Hematopoietic multipotent progenitor cell treated with erythropoietin and hydrocortisone succinate and interleukin-3 and kit ligand, for 8 days (in vitro differentiated cells): ENCODE measurements at places on chromosomes 6 and 20.
A peak's percentile ranks its signal among the peaks of the same experiment; 100 is the strongest.

- DNase-seq = peak; percentile 2
These were observed 114.8 kb upstream of the CST7 start for GRCh38 chr20:24834310-24834709.

DNA sequence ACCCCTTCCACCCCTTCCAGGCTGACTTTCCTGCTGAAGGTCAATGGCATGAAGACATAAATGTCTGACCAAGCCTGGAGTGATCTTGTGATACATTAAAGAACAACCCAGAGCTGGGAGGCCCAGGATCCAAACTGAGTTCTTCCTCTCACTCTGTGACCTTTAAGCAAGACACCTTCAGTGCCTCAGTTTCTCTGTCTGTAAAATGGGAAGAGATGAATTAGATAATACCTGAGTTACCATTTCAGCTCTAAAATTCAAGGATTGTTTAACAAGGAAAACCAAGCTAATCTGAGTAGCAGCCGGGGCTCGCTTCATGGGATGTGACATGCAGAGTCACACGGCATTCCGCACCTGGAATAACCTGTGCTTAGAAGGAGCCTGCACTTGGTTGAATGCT is 7.0 kb upstream of the NFATC2 start:
- no peak for DNase-seq

DNA sequence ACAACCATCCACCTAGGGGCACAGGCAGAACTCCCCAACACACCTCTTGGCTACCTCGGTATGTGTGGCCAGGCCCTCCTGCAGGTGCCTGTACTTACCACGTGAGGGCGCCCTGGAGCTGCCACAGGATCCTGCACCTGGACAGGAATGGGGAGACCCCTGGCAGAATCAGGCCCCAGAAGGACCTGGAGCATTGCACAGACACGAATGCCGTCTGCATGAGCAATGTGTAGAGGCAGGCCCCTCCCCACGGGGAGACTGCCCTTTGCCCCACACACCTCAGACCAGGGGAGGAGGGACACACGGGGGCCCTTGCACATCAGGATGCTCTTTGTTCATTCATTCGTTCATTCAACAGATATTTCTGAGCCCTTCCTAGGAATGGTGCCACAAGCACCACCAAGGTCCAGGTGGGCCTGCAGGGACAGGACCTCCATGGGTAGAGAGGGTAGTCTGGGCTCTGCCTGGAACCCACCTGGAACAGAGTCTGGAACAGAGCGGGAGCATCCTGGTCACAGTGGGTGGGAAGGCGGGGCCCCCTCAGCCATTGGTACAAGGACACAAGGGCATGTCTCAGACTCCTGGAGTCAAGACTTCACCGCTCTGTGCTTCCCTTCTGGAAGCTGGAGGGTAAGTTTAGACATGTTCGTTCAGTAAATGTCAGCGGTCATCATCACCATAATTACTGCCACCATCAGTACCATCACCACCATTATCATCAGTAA is 32.3 kb downstream of the YTHDF1 start:
- DNase-seq = peak; percentile 34

DNA sequence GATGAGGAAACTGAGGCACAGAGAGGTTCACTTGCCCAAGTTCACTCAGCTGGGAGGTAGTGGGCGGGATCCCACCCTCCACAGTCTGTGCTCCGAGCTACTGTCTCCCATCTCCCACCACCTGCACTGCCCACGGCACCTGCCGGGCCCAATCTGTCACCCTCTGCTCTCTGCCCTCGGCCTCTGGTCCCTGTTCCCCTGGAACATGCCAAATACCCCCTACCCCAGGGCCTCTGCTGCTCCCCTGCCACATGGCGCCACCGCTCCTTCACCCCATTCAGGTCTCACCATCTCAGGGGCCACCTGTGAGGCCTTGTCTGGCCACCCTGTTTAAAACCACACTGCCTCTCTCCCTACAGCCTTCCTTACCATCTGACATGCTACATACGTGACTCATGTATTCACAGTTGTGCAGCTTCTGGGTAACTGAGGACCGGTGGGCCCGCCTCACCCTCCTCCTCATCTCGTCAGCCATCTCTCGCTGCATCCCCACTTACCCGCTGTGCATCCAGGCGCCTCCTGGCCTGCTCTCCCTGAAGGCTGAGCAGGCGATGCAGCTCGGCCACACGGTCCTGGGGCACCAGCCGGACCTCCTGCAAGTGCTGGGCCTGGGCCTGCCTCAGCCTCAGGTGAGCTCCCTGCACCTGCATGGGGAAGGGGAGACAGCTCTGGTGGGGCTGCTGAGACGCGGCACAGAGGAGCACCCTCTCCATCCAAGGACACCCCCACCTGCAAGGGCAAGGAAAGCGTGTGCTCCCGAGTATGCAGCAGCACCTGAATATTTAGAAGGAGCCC is 50.6 kb downstream of the GINS1 start:
- DNase-seq = no peak

DNA sequence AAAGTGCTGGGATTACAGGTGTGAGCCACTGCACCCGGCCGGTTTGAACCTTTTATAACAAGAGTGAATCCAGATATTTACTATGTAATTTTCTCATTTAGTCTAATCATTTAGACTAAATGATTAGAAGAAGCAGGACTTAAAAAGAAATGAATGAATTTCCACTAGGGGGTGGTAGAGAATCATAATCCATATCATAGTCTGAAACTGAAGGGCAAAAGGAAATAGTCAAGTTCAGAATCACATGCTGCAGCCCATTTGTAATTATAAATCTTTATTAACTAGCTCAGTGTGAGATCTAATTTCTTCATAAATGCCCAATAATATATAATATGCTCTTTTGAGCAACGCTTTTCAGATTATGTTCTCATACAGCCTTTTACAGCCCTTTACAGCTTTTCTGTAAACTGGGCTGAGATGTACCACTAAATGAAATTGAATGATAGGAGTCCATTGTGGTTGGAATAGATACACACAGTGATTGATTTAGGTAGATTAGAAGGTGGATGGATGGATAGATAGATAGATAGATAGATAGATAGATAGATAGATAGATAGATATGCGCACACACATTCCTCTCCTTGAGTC is 31.8 kb downstream of the PSMB9 start:
- peak; percentile 87 for DNase-seq

- no peak for DNase-seq
These were observed 284.2 kb upstream of the SGK1 start for GRCh38 chr6:134602123-134602522.

GRCh38 chr20:41087777-41088176 is 49.6 kb upstream of the PLCG1 start:
- DNase-seq = no peak

DNA sequence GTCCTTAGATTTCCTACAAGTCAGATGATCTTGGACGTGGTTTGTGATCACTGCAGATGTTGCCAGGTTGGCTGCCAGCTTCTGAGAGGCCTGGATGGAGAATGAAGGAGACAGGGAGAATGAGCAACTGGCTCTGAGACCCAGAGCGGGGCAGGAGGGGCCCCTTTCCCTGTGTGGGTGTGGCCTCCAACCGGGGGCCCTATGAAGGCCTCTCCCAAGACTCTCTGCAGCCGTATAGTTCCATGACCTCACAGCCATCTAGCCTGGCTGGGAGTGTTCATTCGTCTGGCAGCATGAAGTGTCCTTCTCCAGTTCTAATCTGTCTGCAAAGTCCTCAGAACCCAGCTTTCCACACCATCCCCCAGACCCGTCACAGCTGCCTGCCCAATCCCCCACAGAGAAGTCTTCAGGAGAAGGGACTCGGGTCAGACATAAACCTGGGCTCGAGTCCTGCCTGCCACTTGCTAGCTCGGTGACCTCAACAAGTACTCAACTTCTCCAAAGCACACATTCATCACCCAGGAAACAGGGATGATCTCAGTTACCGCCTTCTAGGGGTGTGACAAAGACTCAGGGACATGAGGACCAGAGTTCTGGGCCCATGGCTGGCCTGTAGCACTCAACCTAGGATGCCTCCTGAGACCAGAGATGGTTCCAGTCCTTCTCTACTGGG is 122.6 kb downstream of the EDN3 start:
- DNase-seq = no peak

- DNase-seq = no peak
These were observed at the start of gene ISM1 for GRCh38 chr20:13220904-13221297. TSS of gene ISM1 (plus strand) at chr20:13221274. CDS start at chr20:13221777, 503 bp downstream.

GRCh38 chr20:49593466-49594142 is 25.7 kb upstream of the PTGIS start:
- DNase-seq = no peak

DNA sequence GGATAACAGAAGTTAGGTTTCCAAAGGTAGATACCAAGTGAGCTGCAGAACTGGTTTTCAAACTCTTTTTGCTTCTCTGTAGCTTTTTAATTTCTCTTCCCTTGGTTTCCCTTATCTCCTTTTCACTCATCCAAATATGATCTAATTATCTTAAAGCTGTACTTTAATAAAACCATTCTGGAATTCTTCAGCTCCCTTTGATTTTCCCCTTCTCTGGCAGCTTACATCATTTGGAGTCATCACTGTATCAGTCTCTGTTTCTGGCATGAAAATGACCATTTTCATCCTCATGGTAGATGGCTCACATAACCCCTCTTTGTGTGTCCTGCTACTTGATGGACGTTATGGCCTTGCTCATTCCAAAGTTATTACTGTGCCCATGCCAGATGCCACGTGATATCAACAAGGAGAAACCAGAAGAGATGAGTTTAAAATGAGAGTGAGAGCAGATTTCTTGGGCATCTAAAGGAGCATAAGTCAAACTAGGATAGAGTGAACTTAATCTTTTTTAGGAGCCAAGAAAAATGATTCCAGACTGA is 620.2 kb downstream of the QKI start:
- DNase-seq = no peak

GRCh38 chr6:155253337-155253736 is 10.5 kb upstream of the CLDN20 start:
- no peak for DNase-seq

DNA sequence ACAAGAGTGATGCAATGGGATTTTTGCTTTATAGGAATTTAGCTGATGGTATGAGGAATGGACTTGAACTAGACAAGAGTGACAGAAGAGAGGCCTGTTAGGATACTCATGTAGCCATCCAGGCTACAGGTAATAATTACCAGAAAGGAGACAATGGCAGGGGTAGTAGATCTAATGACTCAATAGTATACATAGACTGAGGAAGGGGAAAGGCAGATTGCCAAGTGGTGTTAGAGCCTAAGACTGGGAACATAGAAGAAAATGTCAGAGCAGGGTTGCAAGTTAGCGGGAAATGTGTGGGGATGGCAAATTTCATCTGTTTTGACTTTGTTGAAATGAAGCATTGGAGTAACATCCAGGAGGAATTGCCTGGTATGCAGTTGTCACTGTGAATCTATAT is 295.6 kb downstream of the UTRN start:
- DNase-seq = no peak

GRCh38 chr20:63752411-63753101 is 13.0 kb downstream of the SLC2A4RG start:
- DNase-seq = no peak

DNA sequence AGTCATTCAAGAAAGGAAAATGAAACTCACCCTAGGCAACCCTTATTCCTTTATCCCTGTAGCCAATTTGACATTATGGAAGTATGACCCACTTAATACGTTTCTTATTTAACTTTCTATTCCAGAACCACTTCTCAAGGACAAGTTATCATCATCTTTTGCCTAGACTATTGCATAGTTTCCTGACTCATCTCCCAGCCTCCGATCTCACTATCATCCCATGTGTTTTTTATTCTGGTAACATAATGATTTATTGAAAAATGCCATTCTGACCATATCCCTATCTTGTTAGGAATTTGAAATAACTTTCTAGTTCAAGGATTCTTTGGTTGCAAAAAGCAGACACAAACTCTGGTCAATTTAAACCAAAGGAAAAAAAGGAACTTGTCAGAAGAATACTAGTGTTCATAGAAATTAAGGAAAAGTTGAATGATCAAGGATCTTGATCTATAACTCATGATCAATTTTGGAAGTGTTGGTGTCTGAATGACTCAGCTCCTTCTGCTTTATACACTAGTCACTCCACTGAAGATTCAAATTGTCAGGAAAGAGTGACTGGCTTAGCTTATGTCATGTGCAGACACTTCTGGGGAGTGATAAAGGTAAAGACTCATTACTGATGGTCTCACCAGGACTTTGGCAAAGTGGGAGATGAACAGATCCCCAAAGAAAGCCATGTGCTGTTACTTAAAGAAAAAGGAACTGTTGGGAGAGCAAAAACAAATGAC is 8.5 kb upstream of the TINAG start:
- DNase-seq = no peak

DNA sequence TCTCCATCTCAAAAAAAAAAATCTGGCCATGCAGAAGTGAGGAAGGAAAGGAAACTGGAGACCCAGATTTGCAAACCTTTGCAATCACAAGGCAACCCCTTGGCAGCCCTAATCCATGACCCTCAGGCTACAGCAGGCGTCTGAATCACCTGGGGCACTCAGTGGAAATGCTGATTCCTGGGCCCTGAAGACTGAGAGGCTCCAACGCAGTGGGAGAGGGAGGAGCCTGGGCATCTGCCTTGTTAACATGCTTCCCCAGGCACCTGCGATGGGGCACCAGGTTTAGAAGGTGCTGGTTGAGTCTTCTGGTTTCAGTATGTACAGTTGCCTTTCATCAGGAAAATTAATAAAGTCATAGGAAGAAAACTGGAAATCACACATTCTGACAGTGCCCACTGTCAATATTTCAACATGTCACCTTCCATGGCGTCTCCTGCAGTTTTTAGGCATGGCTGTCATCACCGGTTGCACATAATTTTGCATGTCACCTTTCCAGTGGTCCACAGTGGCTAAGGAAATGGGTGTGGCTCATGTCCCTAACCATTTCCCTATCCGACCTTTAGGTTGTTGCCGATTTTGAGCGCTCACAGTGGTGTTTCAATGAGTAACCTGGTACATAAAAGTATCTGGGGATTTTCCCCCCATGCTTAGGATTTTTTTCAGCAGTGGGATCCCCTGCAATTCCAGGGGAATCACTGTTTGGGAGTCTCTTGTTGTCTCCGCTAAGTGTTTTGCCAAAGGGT is 56.9 kb downstream of the PREX1 start:
- DNase-seq = no peak

GRCh38 chr20:62666736-62667529 is 24.6 kb downstream of the SLCO4A1 start:
- no peak for DNase-seq
